Psoas muscle (tissue), 8 donors: ENCODE measurements at places on chromosomes 16 and 17. TPM values are rescaled to one million over a fixed set of nuclear protein-coding genes. Genes with fewer than 3 reads are reported as not detected.

Gene UMOD
- total RNA-seq: not detected

Gene HAP1
- 0.14 TPM for total RNA-seq

Gene NAGS
- 0.28 TPM for total RNA-seq

Gene FKBP10
- 7.9 TPM for total RNA-seq

Gene CSH2
- total RNA-seq: not detected

Gene KRT13
- 1.3 TPM for total RNA-seq
